ENCODE measurements at places on chromosomes 11 and 22.

- peak; percentile 9 for DNase-seq
Observed at GRCh38 chr22:47564651-47565434, 802.4 kb downstream of the TBC1D22A start.

DNA sequence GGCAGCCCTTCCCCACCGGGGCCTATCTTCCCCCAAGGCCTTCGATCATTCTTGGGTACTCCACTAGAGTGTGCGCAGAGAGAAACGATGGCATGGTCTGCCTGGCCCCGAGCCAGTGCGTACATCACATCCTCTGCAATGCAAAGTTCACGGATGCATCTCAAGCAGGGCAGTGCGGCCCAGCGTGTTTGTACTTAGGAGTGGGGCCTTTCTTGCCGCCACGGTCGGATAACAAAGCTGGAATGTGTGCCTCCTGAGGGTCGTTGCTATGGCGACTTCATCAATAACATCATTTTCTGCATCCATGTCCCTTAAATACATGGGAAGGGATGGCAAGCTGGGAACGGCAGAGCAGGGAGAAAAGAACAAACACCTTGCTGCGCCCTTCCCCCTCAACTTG, 73.9 kb downstream of the SCUBE1 start:
- no peak for DNase-seq

DNA sequence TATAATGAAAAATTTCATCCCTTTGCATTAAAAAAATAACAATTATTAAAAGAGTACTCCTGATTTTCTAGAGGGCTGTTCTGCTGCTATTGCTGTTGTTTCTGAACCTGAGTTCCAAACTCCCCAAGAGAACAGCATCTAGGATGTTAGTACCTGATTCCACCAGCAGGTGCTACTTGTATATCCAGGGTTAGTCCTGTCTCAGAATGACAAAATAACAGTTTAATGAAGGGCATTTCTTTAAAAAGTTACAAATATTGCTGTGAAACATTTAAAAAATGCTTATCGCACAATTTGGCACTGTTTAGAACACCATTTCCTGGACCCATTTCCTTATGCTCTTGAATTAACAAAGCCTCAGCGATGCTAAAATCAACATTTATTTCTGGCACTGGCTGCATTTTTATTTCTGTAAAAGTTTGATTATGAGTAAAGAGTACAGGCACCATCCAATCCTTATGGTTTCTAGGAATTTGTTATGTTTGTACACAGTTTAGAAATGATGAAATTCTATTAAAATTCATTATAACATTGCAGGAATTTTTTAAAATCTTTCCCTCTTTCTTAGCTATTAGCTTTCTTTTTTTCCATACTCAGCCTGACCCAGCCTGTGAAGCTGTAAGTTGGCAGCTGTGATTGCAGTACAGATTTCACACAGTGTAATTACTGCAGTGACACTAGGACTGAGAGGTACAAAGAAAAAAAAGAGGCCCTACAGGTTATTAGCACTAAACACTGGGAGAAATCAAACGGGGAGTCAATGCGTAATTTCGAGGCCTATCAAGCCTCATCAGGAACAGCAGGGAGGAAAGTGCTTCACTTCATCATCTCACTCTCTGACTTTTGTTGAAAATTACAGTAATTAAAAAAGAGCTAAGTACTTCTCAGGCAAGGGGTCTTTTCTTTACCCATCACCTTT, 208.8 kb downstream of the DCDC1 start:
- DNase-seq = no peak

DNA sequence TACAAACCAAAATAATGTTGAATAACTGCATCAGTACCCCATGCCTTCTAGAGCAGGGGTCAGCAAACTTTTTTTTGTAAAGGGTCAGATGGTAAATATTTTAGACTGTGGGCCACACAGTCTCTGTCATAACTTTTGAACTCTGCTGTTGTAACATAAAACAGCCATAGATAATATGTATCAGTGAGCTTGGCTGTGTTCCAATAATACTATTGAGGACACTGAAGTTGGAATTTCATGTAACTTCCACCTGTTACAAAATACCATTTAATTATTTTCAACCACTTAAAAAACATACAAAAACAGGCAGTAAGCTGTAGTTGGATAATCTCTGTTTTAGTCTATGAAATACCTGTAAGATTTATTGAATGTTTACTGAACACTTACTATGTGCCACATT, 55.2 kb downstream of the PICALM start:
- no peak for DNase-seq

GRCh38 chr11:134905517-134905916, 493.5 kb upstream of the B3GAT1 start:
- DNase-seq = no peak

GRCh38 chr11:87324817-87325489, 287.2 kb downstream of the TMEM135 start:
- no peak for DNase-seq

DNA sequence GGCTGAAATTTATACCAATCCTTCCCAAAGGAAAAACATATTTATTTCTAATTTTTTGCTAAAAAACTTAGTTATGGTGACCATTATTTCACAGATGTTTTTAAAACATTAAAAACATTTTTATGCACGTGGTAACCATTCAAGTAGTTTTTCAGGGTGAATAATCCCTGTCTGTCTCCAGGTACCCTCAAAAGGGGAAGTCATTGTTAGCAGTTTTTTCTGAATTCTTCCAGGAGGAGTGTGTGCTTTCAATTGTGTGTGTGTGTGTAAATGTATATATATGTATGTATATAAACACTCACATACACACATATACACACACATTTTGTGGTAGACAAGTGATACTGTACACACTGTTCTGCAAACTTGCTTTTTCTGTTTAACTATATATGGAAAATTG, 43.9 kb downstream of the MIAT start:
- DNase-seq = no peak

DNA sequence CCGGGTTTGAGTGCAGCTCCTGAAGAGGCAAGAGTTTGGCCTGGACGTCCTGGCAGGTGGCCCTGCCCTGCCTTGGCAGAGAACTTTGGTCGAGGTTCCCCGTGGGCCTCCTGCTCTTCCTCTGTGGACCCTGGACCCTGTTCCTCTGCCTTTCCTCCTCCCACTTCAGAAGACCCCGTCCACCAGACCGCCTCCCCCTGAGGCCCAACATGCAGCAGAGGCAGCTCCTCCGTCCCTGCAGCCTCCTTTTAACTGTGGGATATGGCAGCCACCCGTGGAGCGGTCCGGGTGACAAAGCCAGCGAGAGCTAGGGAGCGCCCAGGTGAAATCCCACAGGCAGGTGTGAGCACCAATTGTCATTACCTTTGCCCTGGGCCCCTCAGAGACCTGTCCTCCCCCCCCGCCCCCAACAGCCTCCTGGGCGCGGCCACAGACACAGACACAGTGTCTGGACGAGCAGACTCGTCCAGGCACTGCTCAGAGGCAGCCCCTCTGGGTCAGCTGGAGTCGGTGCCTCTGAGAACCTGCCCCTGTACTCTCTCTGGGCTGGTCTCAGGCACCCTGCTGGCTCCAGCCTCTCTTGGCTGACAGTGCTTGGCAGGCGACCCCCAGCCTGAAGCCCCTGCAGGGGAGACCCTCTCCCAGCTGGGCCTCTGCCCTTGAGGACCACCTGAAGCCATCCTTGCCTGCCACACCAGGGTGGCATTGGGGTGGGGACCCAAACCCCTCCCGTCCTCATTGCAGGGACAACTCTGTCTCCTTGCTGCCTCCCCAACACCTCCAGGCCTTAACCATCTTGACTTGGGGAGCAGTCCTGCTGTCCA, 4.1 kb upstream of the PTDSS2 start:
- DNase-seq = no peak

GRCh38 chr22:45268958-45269844, 15.5 kb upstream of the UPK3A start:
- DNase-seq = peak; percentile 27

DNA sequence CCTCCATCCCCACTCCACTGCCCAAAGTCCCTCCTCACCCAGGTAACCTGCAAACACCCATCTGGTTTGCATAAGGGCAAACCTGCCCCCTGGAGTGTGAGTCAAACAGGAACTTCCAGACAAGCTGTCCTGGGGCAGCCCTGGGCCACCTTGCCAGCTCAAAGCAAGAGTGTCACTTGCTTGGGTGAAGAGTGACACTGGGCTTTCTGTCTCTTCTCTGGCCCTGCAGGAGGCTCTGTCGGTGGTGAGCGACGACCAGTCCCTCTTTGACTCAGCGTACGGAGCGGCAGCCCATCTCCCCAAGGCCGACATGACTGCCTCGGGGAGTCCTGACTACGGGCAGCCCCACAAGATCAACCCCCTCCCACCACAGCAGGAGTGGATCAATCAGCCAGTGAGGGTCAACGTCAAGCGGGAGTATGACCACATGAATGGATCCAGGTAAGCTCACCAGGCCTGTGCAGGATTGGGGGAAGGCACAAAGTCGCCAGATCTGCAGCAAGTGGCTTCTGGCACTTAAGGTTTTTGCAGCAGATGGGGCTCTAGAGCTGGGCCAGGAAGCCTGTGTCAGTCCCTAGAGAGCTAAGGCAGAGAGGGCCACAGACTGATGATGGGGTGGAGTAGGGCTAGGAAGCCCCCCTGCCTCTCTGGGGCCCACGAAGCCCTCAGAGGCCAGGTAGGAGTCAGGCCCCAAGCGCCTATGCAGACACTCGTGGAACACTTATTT, 64.2 kb downstream of the FLI1 start:
- no peak for DNase-seq

DNA sequence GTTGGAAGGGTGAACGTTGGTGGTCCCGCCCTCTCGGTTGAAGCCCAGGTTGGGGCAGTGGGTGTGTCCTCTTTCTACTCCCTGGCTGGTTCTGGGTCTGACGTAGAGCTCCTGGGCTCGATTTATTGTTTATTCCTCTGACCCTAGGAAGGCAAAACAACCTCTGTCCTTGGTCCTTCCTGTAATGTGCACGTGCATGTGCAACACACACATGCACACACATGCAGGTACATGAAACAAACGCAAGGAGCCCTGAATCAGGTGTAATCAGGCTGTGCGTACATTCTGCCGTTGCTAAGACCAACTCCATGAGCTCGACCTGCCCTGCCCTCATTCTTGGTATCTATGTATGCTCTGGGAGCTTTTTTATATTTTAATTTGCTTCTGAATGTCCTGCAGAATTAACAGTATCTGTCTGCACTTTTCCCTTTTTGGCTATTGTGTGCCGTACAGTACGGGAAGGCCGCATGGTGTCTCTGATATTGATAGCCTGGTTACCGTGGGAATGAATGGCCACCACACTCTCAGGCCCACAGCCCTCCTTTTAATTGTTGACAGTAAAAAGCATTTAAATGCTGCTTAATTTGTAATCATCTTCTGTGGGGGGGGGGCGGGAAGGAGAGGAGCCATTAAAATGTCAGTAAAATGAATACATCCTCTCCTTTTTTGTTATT, 66.0 kb upstream of the NNMT start:
- DNase-seq = no peak

- DNase-seq = no peak
Observed at GRCh38 chr11:105282658-105283057, 143.1 kb upstream of the CARD18 start.

DNA sequence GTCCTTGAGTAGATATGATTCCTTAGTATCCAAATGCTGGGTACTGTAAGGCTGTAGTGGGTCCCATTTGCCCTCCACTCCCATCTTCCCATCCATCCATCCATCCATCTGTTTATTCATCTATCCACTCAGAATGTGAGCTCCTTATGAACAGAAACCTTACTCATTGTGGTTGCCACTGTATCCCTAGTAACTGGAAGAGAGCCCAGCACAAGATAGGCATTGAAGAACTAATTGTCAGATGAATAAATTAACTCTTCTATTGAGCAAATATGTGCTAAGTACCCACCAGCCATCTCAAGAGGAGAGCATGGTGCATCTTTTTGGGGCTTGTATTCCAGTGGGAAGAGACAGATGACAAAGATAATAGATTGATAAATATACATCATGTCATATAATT, 86.4 kb upstream of the SEZ6L start:
- peak; percentile 52 for DNase-seq

GRCh38 chr22:47535681-47536080, 773.2 kb downstream of the TBC1D22A start:
- no peak for DNase-seq

DNA sequence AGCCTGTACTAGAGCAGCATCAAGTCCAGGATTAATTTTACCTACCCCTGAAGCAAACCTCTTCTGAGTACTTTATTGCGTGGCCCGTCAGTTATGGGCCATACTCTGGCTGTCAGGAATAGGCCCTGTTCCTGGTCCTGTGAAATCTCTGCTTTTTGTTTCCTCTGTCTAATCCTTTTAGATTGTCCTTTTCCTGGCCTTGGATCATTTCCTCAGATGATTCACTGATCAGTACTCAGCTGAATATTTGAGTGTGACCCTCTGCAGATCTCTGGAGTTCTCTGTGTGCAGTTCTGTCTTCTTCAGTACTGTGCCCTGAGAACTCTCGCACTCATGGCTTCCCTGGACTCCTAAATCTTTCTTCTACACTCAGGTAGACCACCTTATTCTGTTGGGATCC, 123.5 kb downstream of the UVRAG start:
- no peak for DNase-seq

GRCh38 chr11:62875698-62876478, 4.8 kb upstream of the SLC3A2 start:
- no peak for DNase-seq

- DNase-seq = no peak
Observed at GRCh38 chr22:20083891-20084546, 4.0 kb downstream of the DGCR8 start.

GRCh38 chr11:103808252-103808651, 228.2 kb upstream of the DDI1 start:
- no peak for DNase-seq

DNA sequence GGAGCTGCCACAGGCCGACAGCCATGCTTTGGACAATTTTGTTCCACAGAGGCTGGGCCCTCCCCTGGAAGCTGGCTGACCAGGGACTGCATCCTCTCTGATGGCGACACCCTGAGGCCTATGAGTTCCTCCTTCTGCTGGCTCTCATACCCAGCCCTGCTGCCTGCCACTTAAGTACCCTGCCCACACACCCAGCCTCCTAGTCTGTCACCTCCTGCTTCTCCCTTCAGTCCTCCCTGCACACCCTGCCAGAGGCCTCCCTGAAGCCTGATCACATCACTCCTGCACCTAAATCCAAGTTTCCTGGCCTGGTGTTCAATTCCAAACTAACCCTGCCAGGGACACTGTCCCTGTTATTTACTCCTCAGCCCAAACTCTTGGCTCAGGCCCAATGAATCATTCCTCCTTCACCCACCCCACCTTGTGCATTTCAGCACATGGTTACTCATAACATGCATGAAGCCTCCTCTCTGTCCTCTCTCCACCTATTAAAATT, 136.7 kb upstream of the NECTIN1 start:
- DNase-seq = no peak

DNA sequence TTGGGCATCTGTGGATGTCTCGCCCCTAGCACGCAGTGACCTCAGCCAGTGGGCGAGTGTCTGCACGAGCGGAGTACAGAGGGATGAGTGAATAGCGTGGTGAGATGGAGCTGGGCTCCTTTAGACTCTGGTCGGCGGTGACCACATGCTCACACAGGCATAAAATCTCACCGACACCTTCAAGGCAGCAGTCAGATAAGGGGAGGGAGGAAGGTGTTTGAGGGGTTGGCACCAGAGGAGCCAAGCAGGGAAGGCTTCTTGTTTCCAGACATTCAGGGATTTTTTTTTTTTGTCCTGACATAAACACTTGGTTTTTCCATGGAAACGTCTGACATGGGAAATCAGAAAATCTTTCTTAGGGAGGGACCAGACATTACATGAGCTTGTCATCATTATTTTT, 35.8 kb downstream of the GRIK4 start:
- DNase-seq = no peak

GRCh38 chr22:20663941-20664593, 109.8 kb upstream of the SERPIND1 start:
- no peak for DNase-seq

Data from DMS153 (cell line).